ENCODE measurements at places on chromosomes 7 and 10.

DNA sequence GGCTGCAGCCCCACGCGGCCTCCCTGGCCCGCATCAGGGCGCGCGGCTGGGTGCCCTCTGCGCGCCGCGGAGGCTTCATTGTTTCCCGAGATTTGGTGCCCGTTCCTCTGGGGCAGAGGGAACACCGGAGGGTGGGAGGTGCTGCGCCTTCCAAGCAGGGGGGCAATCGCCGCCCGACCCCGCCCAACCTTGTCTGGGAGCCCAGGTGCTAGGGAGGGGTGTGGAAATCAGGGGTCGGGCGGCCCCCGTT lies 1.0 kb upstream of the NRP1 start:
- DNase-seq, result no peak

GRCh38 chr10:64486149-64486548 lies 964.9 kb downstream of the REEP3 start:
- peak; percentile 42 for DNase-seq

DNA sequence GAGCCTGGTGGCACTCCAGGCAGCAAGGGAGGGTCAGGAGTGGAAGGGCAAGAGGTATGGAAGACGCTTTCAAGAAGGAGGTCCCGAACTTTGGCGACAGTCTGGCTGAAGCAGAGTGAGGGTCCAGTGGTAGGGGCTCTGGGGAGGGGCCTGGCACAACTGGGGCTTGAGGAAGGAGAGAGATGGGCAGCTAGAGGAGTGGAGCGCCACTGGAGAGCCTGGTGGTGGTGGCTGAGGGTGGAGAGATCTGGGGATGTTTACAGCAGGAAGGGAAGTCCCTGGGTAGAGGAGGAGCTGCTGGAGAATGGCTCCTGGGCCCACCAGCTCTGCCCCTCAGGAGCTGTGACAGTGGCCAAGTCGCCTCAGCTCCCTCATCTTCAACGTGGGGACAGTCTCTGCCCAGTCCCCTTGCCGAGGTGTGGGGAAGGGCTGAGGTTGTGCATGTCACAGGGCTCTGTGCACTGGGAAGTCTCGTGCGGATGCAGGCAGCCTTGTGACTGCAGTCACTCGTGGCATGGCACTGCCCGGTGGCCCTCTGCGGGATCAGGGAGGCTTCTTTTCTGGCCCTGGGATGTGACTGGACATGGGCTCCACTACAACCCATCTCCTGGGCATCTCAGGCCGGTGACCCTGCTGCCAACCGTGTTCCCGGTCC lies 18.5 kb downstream of the UBTD1 start:
- no peak for DNase-seq

- DNase-seq, result no peak
These were observed 715.3 kb downstream of the CNTNAP2 start for GRCh38 chr7:146831875-146832274.

- DNase-seq, result no peak
These were observed 194.3 kb upstream of the IGFBP3 start for GRCh38 chr7:46115410-46115809.

DNA sequence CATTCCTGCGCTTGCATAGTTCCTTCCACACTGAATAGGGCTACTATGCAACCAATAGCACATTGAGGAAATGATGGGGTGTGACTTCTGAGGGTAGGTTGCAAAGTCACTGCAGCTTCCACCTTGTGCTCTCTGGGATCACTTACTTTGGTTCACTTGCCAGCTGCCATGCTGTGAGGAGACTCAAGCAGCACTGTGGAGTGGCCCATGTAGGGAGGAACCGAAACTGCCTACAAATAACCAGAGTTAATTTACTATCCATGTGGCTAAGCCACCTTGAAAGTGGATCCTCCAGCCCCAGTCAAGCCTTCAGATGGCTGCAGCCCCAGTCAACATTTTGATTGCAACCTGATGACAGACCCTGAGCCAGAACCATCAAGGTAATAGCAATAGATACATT lies 64.3 kb downstream of the FAM204A start:
- no peak for DNase-seq

GRCh38 chr7:16657656-16658279 lies 11.8 kb downstream of the BZW2 start:
- peak; percentile 41 for DNase-seq

- no peak for DNase-seq
These were observed 59.1 kb downstream of the CSTF2T start for GRCh38 chr10:51640120-51640819.

GRCh38 chr10:43044961-43045621 lies 31.8 kb upstream of the RET start:
- DNase-seq, result no peak

GRCh38 chr10:44378626-44379025 lies 6.3 kb downstream of the CXCL12 start:
- DNase-seq, result no peak

DNA sequence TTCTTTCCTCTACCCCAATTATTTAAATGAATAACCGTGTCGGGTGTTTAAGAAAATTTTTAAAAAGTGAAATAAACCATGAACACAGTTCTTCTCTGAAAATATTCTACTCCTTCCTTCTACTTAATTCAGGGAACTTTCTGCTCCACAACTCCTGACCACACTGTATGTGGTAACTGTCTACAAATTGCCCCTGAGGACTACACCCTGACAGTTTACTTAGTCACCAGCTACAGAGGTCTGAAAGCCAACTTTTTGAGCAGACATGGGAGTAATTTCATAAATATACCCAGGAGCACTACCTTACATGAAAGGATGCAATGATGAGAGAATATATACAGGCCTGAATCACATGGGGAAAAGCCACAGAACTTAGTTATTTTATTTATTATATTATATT lies 523.2 kb upstream of the SORCS1 start:
- DNase-seq, result peak; percentile 6

- DNase-seq, result peak; percentile 40
These were observed 28.2 kb downstream of the IL15RA start for GRCh38 chr10:5949009-5949759.

- DNase-seq, result no peak
These were observed 1013.5 kb downstream of the GATA3 start for GRCh38 chr10:9068003-9068402.

- no peak for DNase-seq
These were observed 6.8 kb downstream of the TBC1D12 start for GRCh38 chr10:94409021-94409657.

DNA sequence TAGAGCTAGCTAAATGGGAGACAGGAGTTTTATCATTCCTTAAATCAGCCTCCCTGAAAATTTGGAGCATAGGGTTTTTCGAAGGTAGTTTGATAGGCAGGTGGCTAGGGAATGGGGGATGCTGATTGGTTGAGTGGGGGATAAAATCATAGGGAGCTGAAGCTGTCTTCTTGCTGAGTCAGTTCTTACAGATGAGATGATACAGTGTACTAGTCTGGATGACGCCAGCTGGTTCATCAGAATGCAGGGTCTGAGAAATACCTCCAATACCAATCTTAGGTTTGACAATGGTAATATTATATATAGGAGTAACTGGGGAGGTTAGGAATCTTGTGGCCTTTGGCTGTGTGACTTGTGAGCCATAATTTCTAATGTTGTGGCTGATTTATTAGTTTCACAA lies 271.2 kb downstream of the SUGCT start:
- no peak for DNase-seq

GRCh38 chr7:7159063-7159658 lies 23.2 kb upstream of the C1GALT1 start:
- DNase-seq, result no peak

GRCh38 chr7:12178317-12178716 lies 32.8 kb upstream of the TMEM106B start:
- DNase-seq, result no peak

GRCh38 chr7:73741600-73741999 lies 3.0 kb upstream of the ABHD11 start:
- DNase-seq, result no peak

- DNase-seq, result no peak
These were observed 2.9 kb upstream of the TARP start for GRCh38 chr7:38276096-38276877.

DNA sequence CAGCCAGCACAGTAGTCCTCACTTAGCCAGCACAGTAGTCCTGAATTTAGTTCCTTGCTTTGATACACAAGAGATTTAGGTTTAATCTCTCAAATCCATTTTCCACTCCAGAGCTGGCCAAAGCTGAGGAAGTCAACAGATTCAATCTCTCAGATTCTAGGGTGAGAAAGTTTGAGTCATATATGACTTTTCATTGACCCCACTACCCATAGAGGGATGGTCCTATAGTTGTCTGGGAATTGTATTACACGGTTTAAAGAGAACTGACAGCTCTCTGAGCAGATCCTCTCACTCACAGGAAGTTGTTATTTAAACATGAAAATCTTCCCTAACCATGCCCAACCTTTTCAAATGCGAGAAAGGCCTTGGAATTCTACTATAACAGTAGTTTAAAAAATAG lies 641.8 kb upstream of the SEMA3D start:
- DNase-seq, result peak; percentile 50

DNA sequence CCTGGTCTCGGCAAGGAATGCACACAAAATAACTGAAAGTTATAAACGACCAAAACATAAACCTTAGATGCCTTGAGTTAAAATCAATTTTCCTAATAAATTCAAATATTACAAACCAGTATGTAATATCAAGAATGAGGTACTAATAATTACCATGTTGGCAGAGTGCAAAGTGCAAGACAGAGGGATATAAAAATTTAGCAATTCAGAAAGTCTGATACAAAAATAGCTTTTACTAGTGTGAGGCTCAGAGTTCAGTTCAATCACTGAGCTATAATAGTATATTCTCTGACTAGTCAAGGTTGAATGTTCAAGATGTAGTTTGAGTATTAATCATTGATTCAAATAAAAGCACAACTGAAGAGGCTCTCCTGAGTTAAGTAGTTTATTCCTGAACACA lies 4.8 kb upstream of the AUTS2 start:
- no peak for DNase-seq

GRCh38 chr7:141654551-141654950 lies 47.4 kb downstream of the DENND11 start:
- DNase-seq, result peak; percentile 69

DNA sequence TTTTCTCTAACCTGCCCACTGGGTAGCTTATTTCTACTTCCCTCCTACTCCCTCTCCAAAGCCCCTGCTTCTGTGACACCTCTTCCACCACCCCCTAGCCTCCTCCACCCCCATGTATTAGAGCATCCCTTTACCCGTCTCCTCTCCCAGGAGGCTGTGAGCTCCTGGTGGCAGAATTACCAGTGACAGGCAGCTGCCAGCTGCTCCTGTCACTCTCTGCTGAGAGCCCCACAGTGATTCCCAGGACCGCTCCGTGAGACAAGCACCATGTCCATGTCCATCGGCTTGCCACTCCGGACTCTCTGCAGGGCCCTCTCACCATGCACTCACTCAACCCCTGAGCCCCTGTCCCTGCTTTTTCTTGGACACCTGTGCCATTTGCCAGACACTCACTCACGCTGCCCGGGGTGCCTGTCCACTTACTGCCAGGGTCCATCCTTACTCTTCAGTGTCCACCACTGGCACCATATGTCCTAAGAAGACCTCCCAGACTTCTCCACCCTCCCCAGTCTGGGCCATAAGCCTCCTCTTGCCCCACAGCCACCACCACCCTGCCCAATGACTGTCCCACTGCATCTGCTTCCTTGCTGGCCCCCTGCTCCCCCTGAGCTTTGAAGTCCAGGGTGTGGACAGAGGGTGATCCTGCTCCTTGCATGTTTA lies 9.8 kb downstream of the WDFY4 start:
- no peak for DNase-seq

DNA sequence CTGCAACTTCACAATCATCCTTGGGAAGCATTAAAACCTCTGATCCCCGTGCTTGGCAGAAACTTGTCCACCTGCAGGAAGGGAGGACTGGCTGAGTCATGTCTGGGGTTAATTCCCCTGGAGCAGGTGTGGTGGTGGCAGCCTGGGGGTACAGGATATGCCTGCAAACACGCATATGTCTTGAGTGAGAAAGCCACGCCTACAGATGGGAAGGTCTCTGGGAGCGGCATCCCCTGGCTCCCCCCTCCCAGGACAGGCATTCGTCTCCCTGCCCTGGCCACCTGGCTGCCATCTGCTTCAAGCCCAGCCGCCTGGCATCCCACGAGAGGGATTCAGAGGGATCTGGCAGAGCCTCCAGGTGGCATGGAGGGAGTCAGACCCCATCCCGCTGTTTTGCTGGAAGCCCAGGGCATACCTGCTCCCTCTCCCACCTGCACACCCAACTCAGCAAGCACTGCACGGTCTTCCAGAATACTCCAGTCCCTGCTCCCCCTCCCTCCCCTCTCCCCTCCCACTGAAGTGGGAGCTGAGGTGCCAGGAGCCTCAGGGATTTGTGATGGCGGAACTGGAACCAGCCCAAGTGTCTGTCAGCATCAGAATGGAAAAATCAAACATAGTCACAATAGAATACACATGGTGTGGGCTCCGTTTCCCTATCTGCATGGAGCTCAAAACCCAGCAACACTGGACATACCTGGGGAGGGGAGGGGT lies 61.0 kb downstream of the CAMK2B start:
- peak; percentile 41 for DNase-seq

GRCh38 chr10:75117995-75118394 lies 6.5 kb downstream of the SAMD8 start:
- no peak for DNase-seq

DNA sequence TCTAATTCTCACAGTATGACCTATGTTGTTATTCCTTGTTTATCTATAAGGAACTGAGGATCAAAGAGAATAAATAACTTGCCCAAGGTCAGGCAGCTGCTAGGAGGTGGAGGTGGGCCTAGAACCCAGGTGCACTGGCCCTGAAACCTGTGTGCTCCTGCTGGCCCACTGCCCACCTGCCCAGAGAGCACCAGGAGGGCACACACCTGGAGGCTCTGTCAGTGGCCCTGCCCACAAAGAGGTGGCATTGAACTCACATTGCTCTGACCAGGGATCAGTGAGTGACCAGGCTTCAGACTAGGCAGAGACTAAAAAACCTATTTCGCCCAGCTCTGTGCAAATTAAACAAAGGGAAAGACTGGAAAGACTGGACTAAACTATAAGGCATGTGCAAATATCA lies 210.6 kb downstream of the TNS3 start:
- no peak for DNase-seq

- no peak for DNase-seq
These were observed 973.8 kb upstream of the LRRTM3 start for GRCh38 chr10:65952086-65952485.

DNA sequence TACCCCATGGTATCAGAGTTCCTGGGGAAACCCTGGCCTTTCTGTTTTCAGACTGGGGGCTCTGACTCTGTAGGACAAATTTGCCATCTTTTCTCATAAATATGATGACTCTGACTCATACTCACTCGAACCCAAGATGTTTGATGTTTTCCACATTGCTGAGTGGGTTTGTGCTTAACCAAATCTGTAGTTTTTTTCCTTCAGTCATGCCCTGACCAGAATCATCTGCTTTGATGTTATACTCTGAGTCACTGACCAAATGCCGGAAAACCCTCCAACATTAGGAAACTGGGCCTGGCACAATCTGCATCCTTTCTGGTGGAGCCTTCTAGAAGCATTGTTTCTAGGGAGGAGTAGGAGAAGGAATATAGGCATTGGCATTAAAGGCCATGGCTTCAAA lies 118.7 kb downstream of the C10orf105 start:
- DNase-seq, result peak; percentile 84

GRCh38 chr7:120857588-120858573 lies at the start of gene TSPAN12:
Gene TSPAN12, minus strand, starts transcription at chr7:120858144. Its CDS starts 1,381 bp downstream, at chr7:120856763.
- peak; percentile 89 for DNase-seq

- DNase-seq, result no peak
These were observed 32.0 kb upstream of the MYO3A start for GRCh38 chr10:25902002-25902401.
